SK-N-SH (cell line): ENCODE measurements at places on chromosomes 4 and X.

DNA sequence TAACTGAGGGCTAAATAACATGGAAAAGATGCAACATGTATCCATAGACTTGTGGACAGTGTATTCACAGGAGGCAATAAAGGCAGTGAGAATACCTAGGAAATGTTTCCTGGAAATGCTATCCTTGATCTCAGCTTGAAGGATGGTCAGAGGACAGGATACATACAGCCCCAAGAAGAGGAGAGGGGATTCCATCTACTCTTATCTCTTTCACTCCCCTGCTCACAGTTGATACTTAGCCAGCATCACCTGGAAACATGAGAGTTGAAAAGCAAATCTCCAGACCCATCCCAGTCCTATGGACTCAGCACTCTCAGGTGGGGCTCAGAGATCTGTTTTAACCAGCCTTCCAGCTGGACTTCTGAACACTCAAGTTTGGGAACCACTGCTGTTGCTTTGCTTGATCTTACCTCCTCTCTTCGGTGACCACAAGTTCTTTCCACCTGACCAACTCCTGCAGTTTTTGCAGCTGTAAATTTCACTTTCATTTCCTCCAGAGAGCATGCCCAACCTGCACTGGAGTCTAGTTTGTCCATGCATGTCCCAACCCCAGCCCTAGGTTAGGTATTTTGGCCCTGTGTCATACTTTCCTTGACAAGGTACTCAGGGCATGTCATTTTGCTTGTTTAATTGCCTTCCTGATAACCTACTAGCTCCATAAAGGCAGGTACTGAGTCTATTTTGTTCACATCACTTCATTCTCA is 10.4 kb downstream of the RELL1 start:
- DNase-seq, result no peak

DNA sequence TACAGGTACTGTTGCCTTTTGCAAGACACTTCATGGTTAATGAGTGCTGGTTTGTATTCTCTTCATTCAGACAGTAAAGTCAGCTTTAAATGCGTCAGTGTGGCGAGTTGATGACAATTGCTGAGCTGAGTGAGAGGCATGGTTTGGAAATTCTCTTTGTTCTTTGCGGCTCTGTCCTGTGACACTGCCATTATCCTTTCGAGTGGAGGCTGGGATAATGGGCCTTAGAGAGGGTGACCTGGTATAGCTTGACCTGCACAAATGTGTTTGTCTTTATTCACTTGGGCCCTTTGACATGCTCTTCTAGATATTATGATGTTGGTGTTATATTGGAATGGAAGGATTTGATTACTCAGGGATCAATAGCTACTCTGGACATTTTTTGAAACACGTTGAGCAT is 208.5 kb upstream of the FAT1 start:
- DNase-seq, result no peak

DNA sequence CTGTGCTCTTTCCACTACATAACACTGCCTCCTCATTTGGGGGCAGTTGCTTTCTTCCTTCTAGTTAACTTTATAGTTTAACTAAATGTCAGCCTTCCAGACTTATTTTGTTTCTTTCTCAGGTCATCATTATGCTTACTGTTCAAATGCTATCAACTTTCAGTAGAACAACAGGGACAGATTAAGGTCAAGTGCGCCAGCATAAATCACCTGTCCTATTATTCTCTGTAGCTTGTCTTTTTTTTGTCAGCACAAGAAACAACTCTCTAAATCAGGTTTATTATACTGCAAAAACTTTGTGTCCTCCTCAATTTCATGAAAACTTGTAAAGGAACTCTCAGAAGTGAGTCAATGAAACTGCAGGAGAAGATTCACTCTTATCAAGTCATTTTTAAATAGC is 19.6 kb downstream of the SPANXA2 start:
- DNase-seq, result no peak

DNA sequence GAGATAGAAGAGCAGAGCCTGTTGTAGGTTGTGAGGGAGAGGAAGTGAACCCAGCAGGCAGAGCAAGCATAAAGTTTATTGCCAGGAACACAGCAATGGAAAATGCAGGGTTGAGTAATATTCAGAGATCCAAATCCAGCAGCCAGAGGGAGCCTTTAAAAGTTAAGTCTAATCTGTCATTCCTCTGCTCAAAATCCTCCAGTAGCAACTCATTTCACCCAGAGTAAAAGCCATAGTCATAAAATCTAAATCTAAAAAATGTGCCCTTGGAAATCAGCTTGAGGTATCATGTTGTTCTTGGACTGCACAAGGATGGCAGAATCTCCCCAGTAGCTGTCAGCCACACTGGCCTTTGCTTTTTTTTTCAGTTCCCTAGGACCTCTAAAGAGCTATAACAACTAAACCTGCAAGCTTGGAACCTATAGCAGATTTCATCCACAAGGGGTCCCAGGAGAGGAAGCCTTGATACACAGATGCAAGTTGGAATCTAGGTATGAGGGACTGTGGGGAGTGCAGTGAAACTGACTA is 62.9 kb upstream of the FRAS1 start:
- DNase-seq, result peak; percentile 57

GRCh38 chrX:130125091-130125874 is 15.0 kb upstream of the ELF4 start:
- DNase-seq, result peak; percentile 71

DNA sequence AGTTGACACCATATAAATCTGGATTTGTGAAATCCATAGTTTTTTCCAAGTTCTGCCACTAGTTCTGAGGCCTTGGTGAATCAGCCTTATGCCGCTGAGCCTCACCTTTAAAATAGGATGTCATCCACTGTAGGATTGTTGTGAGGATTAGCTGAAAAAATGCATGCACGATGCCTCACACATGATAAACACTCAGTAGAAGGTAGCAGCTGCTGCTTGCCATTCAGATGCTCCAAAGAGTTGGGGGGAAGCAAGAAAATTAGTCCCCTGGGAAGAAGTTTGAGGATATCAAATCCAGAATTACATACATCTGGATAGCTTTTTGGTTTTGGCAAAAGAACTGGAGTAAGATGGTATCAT is 7.4 kb downstream of the MMAA start:
- DNase-seq, result no peak

DNA sequence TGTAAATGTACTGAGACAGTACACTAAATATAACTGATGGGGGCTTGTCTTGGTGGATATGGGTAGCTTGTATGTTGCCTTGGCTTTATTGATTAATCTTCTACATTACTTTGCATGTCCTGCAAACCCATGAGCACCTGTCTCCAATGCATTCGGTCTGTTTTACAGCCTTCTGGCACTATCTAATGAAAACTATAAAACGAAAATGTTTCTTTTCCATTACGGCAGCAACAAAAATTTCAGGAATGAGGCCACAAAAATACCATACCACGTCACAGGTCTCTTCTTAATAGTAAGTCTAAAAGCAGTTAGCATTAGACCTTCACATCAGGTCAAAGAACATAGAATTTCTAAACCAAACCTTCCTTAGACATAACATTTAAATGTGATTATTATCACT is 49.8 kb downstream of the EDNRA start:
- DNase-seq, result no peak

DNA sequence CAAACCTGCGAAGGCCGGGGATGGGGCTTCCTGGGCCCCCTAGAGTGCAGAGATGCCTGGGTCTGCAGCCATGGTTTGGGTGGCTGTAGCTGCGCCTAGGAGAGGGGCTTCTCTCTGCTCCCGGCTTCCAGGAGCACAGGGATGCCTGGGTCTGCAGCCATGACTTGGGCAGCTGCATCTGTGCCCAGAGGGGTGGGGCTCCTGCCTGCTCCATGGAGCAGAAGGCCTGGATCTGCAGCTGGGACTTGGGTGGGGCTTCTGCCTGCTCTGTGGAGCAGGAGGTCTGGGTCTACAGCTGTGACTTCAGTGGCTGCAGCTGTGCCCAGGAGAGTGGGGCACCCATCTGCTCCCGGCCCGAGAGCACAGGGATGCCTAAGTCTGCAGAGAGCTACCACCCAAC is 20.8 kb downstream of the SPON2 start:
- DNase-seq, result no peak
